Lower leg skin (tissue), 4 donors: ENCODE measurements at places on chromosomes 16 and 17.

GRCh38 chr16:82331397-82331796 is 161.4 kb upstream of the MPHOSPH6 start:
- DNase-seq: no peak

GRCh38 chr16:48158296-48158695 is 2.5 kb upstream of the ABCC12 start:
- DNase-seq: no peak

GRCh38 chr17:9175700-9176467 is 154.6 kb downstream of the NTN1 start:
- DNase-seq: no peak

GRCh38 chr16:87929986-87930385 is 6.3 kb downstream of the CA5A start:
- no peak for DNase-seq

GRCh38 chr17:46180892-46181274 is 12.3 kb downstream of the KANSL1 start:
- DNase-seq: no peak

GRCh38 chr17:73630531-73630930 is 13.7 kb downstream of the SDK2 start:
- DNase-seq: no peak

DNA sequence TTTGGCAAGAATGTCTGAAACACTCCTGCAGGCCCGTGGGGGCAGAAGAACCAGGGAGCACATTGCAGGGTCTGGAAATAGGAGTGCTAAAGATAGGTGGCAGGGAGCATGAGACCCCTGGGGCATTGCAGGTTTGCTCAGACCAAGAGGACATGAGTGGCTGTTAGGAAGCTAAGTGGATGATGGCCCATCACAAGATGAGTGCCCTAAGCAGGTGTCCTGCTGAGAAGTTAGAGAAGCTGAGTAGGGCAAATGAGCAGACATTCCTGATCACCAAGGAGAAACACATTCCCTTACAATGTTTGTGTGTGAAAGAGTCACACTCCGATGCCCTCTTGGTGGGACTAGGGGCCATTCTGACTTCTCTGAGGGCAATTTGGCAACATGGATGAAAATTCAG is 9.9 kb downstream of the MLYCD start:
- no peak for DNase-seq

- no peak for DNase-seq
Observed at GRCh38 chr17:12256380-12256995, 235.8 kb downstream of the MAP2K4 start.

DNA sequence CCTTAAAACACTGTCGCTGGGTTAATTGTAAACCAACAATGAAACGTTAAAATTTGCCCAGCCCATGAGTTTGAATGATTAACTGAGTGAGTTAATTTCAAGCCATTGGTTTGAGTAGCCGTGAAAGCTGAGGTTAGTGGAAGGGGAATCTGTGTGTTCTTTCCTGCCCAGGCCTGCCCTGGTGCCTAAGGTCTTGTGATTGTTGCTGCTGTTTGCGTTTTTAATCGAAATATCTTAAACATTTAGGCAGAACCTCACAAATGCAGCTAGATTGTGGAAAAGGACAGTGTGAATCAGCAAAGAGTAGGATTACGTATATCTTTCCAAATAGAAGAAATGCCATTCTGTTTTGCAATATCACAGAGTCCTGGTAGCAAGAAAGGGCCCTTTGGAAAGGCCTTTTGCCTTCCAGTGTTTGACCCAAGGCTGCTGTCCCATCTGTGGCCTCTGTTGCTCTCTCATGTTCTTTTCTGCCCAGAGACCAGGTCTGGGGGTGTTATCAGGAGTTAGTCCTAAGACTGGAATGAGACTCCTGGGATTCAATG is 113.8 kb downstream of the MSI2 start:
- no peak for DNase-seq

GRCh38 chr17:78122931-78123249 is 5.7 kb downstream of the TMC6 start:
- DNase-seq: no peak

DNA sequence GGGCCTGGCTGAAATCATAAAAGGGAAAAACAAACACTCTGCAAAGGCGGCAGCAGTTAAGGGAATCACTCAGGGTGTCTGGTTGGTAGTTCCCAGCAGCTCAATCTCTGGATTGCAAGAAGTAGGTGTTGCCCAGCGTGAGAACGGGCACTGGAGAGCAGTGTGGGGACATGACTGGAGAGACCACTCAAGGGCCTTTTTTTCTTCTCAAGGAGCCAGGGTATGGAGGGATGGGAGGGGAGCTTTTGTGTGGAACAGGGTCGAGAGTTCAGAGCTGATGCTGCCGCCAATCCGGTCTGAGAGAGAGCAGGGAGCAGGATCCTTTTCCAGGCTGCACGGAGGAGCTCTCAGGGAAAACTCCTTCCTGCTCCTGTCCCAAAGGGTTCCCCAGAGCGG is 15.2 kb downstream of the SCNN1B start:
- no peak for DNase-seq

DNA sequence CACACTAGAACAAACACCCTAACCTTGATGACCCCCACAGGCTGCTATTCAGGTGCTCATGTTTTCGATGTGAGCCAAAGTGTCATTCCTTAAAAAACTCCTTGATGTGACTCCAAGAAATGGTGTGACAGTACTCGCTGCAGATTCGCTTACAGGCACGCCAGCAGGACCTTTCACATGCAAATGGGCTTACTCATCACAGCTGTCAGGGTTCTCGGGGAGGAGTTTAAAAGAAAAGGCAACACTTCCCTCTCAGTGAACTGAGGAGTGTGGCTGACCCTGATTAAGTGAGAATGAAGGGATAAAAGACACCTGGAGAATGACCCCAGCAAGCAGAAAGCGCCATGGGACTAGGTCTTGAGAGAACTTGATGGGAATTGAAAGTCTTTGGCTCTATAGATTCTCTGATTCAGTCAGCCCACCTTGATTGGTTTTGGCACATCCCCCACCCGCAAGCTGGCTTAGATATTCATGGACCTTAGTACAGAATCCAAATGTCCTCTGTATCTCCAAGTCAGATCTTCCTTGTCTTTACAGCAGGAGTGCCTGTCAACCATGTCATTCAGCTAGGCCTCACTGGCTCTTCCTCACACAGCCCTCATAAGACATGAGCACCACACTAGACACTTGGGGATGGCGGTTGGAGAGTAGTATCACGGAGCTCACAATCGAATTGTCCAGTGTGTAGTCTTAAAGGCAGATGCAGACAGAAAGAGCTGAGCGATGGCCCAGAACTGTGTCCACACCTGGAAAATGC is 82.6 kb downstream of the HIC1 start:
- DNase-seq: no peak

DNA sequence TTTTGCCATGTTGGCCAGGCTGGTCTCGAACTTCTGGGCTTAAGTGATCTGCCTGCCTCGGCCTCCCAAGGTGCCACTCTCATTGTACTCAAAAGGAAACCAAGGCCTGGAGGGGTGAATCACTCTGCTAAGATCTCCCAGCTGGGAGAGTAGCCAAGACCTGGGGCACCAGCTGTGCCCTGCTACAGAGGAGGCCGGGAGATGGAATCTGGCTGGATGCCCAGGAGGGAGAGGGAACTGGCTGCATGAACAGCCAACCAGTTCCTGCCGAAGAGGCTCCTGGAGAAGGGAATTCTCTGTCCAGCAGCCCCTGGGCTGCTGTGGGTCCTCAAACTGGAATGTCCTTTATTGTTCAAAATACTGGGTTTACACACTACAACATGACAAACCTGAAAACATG is 238.7 kb upstream of the CIBAR2 start:
- peak; percentile 90 for DNase-seq

DNA sequence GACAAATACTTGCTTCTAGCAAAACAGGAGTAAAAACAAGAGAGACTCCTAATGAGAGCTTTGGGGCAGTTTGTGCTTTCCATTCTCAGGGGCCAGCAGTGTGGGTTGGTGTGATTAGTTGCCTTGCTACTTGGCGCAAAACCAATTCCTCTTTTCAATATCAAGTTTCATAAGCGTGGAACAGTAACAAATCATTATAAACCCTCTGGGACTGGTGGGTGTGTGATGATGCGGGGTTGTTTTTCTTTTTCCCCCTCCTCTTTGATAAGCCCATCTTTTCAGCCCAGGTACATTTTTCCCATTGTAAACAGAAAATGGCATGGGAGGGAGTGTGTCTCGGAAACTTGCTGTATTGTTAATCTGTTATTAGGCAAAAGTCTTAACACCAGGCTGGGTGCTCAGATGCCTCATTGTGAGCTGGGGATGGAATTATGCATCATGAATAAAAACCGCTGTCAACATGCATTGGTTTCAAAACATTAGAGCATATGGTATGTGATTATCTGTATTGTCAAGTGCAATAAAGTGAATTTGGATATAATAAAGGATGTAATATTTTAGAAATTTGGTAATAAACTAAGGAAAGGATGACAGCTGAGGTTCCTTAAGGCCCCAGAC is 166.4 kb downstream of the CCDC182 start:
- DNase-seq: no peak

DNA sequence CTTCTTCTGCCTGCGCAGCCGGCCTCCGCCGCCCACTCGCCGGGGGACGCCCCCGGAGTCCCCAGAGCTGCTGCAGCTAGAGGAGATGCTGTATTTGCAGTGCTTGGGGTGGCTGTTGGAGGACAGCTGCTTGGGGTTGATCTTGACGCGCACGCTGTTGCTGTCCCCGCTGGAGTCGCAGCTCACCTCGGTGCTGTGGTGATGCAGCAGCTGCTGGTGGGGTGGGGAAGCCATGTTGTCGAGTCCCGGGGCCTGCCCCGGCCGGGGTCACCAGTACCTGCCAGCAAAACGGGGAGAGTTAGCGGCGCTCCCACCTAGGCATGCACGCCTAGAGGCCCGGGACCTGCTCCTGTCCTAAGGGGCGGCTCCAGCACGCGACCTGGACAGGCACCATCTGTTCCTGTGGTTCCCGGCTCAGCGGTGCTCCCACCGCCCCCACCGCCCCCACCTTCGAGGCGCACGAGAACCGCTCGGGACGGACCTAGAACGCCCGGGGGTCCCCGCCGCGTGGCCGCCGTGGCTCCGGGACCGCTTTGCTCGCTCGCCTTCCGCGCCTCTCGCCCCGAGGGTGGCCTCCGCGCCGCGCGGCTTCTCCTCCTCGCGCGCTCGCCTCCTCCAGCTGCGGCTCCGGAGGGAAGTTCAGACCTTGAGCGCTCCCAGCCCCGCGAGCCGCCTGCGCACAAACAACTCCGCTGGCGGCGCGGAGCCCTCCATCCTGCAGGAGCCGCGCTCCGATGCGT is 863 bp downstream of the ADCY9 start:
- DNase-seq: peak; percentile 91

DNA sequence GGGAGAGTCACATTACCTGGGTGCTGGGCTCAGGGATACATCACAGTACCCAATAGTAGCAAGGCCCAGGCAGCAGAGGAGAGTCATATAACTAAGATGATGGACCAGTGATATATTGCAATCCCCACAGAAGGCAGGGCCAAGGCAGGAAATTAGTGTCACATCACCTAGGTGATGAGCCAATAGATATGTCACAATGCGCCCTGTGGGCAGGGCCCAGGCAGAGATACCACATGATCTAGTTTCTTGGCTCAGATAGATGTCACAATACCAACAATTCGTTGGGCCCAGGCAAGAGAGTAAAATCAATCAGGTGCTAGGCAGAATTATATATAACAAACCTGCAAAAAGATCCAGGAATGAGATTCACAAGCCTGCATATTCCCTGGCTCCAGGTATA is 2111.5 kb downstream of the TP53TG3F start:
- DNase-seq: no peak

DNA sequence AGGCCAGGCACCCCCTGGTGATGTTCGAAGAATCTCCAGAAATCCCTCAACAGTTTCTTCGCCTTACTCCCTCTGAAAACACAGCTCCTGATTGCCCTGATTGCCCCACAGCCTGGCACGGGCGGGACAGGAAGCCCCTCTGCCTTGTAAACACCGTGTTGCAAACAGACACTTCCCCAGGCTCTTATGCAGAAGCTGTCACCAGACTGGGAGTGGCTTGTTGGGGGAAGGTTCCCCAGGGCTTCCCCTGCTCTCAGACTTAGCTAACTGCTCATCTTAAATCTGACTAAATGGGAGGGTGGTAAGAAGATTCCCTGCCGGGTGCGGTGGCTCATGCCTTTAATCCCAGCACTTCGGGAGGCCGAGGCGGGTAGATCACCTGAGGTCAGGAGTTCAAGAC is 11.2 kb downstream of the PIK3R5 start:
- peak; percentile 66 for DNase-seq

GRCh38 chr16:49755716-49756505 is 100.0 kb downstream of the ZNF423 start:
- no peak for DNase-seq

GRCh38 chr16:24758373-24758772 is 28.9 kb downstream of the TNRC6A start:
- DNase-seq: no peak

GRCh38 chr17:8253801-8254200 is 4.7 kb downstream of the PFAS start:
- DNase-seq: no peak

GRCh38 chr16:24918641-24919040 is 72.9 kb downstream of the SLC5A11 start:
- DNase-seq: no peak

DNA sequence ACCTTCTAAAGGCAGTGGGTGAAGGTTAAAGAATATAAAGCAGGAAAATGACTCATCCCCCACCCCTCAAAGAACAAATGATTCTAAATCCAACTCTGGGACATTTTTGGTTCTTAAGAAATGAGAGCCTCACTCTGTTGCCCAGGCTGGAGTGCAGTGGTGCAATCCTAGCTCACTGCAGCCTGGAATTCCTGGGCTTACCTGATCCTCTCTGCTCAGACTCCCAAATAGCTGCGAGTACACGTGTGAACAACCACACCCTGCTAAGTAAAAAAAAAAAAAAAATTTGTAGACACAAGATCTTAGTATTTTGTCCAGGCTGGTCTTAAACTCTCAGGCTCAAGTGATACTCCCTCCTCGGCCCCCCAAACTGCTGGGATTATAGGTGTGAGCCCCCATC is 298.8 kb upstream of the MAF start:
- no peak for DNase-seq

DNA sequence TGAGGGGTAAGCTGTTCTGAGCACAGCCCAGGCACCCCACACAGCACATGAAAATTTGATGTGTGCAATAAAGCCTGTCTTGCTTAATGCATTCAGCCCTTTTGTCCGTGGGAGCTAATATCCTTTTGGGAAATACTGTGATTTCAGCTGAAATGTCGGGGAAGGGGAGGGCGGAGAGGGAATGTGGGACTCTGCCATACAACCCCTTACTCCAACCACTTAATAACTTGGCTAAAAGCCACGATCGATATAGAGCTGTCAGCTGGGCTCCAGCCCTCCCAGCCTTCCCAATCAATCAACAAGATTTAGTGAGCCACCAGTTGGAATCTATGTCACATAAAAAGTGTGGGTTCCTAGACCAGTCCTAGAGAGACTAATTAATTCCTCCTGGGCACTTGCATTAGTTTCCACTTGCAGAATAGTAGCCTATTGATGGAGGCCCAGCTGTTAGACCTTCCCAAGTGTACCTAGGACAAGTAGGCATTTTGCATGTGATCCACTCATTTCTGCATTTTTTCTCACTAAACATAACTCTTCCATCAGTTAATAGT is 82.7 kb upstream of the PIRT start:
- DNase-seq: peak; percentile 59
